ENCODE measurements at places on chromosomes 4 and X.

DNA sequence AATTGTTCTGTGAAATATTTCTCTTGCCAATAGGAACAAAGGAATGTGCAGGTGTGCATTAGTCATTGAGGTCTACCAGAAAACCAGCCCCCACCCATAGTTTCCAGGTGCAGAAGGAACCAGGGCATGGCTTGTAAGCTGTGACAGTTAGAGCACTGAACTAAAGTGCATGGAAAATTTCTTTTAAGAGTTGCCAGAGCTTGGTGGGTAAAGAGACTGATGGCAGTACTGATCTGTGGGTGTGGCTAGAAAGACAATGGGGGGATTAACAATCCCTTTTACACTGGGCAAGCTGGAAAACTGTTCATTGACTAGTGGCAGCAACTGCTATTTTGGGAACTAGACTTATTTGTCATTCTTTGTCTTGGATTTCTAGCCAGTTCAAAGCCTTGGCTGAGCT, 326.9 kb downstream of the PCDH19 start:
- no peak for DNase-seq

- no peak for DNase-seq
These were observed 114.6 kb upstream of the GRID2 start for GRCh38 chr4:92189146-92189545.

DNA sequence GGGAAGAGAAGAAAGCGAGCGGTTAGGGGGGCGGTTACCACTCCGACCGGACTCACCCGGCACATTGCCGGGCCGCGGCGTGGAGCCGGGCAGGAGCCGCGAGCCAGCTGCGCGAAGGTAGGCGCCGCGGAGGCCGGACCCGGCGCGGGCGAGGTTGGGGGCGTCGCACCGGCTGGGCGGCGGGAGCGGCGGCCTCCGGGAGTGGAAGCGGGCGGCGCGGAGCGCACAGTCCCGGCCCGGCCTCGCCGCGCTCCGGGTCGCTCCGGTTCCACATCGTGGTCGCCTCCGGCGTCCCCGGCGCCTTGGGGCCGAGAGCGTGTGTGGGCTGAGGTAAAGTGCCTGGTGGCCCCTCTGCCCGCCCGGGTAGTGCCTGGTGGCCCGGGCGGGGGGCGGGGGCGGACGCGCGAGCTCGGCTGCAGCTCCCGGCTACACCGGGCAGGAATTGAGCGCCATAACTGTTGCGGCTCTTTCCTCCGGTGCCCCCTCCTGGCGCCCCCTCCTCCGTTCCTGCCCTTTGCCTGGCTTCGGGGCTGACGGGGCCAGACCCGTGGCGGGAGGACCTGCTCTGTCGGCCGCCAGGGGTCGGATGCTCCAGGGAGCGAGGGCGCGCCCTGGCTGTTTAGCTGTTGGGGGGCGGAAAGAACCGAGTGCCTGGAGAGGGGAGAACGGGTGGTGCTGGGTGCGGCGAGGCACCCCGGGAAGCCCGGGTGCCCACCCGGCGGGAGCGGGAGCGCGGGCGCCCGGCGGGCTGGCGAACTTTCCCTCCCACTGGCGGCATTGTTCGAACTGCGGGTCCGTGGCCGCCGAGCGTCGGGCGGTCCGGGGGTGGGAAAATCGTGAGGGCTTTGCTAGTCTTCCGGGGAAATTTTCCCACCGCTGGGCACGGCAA, 626 bp downstream of the JADE3 start:
- DNase-seq = no peak

GRCh38 chrX:108072746-108073145, 18.6 kb downstream of the PSMD10 start:
- no peak for DNase-seq

- DNase-seq = no peak
These were observed 2498.1 kb downstream of the PCDH7 start for GRCh38 chr4:33218238-33218637.

DNA sequence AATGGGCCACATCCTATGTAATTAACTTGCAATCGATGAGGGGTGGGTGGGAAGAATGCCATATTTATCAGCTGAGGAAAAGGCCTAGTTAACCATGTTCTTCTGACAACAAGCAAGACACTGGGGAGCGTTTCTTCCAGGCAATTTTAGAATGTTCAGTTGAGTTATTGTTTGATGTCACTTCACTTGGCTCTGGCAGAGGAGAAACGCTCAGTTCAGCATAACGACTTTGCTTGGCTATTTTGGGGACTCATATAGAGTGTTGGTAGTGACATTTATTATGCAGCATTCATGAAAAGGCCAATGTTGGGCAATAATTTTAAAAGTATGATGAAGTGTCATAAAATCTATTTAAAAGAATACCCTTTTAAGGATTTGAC, 648 bp downstream of the SYNPO2 start:
- DNase-seq = no peak

All from T1000 (cell line).